ENCODE measurements at places on chromosomes 7 and 10. TPM values are rescaled to one million over a fixed set of nuclear protein-coding genes. Genes with fewer than 3 reads are reported as not detected.

SRRM3 gene
- total RNA-seq: 0.65 TPM

- H3K27me3 ChIP-seq: no peaks in the 10 kb centered on the region
- H3K27ac ChIP-seq: peak overlapping the region; percentile 53
- peak; percentile 68 for DNase-seq
- H3K4me1 ChIP-seq: peaks cover 18% of the 10 kb centered on the region
- H3K36me3 ChIP-seq: no peaks in the 10 kb centered on the region
Measured at GRCh38 chr7:98329791-98330373, 48.4 kb downstream of the BRI3 start.

DNA sequence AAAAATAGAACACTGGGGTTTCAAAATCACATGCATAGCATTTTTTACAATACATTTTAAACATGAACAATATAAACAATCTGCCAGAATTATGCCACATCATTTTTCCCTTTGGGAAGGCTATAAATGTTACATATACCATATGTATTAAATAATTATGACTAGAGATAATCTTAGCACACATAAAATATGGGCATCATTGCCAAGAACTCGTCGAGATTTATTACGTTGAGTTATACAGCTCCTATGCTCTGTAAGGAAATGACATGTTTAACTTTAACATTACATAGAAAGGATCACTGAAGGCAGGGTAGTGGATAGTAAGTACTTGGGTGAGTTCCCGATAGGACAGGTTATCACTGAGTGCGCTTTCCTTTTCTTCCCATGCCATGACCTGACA, 267.8 kb downstream of the PARD3 start:
- no peak overlapping the region for H3K4me3 ChIP-seq
- no peaks in the 10 kb centered on the region for H3K4me1 ChIP-seq
- no peak overlapping the region for H3K27ac ChIP-seq
- H3K36me3 ChIP-seq: no peaks in the 10 kb centered on the region

DNA sequence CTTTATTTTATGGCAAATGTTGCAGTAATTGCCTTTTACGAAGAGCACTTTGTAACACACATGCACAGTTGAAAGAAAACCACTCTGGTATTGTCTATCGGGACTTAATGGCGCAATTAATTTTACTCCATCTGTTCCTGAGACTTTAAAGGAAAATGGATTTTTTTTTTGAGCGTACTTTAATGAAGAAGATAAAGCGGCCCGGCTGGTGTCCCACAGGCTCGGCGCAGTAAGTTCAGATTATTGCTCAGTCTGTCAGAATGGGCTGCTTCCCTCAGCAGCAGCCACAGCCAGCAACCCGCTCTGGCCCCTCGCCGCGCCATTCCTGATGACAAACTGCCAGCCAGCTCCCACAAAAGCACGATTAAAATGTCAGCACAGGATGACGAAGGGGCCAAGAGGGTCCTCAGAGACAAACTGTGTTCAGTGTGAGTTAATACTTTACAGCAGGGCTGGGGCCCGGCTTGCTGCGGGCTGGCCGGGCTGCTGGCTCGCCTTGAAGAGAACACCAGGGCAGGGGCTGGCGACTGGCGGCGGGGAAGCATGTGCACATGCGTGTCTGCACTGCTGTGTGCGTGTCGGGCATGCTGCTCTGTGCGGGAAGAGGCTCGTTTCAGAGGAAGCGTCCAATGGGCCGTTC, 501.0 kb upstream of the GALNT17 start:
- no peaks in the 10 kb centered on the region for H3K27me3 ChIP-seq
- no peaks in the 10 kb centered on the region for H3K36me3 ChIP-seq
- H3K4me1 ChIP-seq: peaks cover 21% of the 10 kb centered on the region

GRCh38 chr10:80670774-80671173, 133.1 kb downstream of the SH2D4B start:
- H3K27ac ChIP-seq: no peak overlapping the region
- H3K4me1 ChIP-seq: no peaks in the 10 kb centered on the region
- DNase-seq: no peak
- H3K27me3 ChIP-seq: no peaks in the 10 kb centered on the region
- H3K4me3 ChIP-seq: no peak overlapping the region
